CD4-positive, alpha-beta T cell treated with Interleukin-6 at 100 ng/mL for 8 hours (primary cell): ENCODE measurements at places on chromosomes 6 and 20.

GRCh38 chr20:8424010-8424409 is 291.9 kb downstream of the PLCB1 start:
- DNase-seq: no peak

GRCh38 chr6:127383988-127384387 is 40.6 kb upstream of the ECHDC1 start:
- DNase-seq: no peak

- no peak for DNase-seq
These were observed 1.7 kb downstream of the POPDC3 start for GRCh38 chr6:105178110-105178509.

- DNase-seq: no peak
These were observed 388.8 kb downstream of the THBS2 start for GRCh38 chr6:168864541-168865460.

- DNase-seq: peak; percentile 31
These were observed 192.0 kb downstream of the PREX1 start for GRCh38 chr20:48635791-48636267.

- peak; percentile 43 for DNase-seq
These were observed 105.6 kb downstream of the ZDHHC14 start for GRCh38 chr6:157486572-157486971.

GRCh38 chr6:52482903-52483670 is 62.9 kb downstream of the EFHC1 start:
- no peak for DNase-seq

GRCh38 chr6:12602342-12602741 is 114.2 kb upstream of the PHACTR1 start:
- no peak for DNase-seq

- DNase-seq: peak; percentile 63
These were observed 1.5 kb downstream of the BRD2 start for GRCh38 chr6:32969685-32970412.

DNA sequence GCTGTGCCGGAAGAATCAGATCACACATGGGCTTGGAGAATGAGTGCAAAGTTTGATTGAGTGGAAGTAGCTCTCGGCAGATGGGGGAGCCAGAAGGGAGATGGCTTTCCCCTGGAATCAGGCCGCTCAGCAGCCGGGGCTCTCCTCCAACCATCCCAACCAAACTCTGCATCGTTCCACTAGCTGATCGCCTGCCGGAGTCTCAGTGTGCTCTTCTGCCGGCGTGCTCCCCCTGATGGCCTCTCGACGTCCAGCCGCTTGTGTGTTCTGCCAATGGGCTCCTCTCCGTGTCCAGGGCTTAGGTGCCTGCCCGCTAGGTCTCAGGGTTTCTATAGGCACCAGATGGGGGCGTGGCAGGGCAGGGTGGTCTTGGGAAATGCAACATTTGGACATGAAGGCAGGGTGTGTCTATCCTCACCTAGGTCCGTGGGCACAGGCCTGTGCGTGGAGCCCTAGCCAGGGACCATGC is 4.9 kb upstream of the BIRC7 start:
- DNase-seq: no peak

DNA sequence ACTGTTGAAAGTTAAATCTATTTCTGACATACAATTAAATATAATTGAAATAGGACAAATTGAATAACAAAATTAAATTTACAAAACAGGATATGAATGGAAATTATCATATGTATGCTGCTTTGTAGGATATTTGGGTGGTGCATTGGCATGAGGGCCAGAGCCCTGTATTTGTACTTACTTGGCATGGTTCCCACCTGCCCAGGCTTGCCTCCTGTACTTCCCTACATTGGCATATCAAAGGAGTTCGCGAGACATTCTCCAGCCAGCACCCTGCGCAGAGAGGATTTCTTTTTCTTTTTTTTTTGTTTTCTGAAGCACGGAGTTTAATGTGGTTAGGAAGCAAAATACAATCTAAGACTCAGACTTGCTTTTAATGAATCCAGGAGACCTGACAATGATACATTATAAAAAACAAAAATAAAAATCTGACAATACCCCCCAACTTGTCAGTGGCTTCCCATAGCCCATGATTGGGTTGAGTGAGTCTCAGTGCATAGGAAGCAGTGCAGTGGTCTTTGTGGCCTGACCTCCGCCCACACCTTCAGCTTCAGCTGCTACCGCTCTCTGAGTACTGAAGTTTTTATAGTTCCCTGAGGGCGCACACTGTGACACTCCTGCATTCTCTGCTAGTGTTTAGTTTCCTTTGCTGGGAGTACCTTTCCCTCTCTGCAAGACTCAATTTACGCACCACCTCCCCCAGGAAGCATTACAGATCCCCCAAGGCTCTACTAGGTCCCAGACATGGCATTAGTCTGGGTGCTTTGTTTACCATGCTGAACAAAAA is 440.8 kb downstream of the UTRN start:
- no peak for DNase-seq

GRCh38 chr6:5855787-5856470 is 150.8 kb downstream of the NRN1 start:
- DNase-seq: no peak

DNA sequence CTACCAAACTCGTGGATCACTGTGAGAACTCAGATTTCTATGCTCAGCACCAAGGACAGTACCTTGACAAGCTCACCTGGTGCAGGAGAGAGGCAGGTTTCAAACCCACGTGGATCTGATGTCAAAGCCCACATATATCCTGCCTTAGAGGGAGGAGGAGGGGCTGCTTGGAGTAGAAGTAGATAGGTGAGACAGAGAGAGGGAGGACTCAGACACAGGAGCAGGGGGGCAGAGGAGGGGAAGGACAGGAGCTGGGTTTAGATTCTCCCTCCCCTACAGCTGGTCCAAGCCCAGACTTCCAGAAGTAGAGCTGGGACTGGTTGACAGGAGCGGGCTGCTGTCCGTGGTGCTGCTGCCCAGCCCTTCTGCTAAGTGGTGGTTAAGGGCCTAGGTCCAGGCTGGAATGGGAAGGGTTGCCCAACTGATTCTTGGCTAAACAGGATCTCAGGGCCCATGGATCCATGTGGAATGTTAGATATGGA is 77.5 kb downstream of the CDH22 start:
- DNase-seq: no peak

GRCh38 chr6:142900227-142900971 is 44.6 kb downstream of the HIVEP2 start:
- peak; percentile 46 for DNase-seq

DNA sequence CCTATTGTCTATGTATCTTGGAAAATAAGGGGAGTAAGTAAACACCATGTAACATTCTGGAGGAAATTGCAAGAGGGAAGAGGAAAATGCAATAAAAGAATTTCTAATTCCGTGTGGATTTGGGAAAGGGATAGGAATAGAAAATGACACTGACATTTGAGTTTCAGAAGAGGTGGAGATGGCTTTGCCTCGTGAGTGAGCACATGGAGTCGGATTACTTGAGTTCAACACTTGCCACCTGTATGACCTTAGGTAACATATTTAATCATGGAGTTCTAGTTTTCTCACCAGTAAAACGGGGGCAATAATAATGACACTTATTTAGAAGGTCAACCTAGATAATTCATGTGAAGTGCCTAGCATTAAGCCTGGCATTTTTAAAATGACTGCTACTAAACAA is 10.8 kb upstream of the PBOV1 start:
- DNase-seq: no peak

- no peak for DNase-seq
These were observed 5.4 kb downstream of the DUSP22 start for GRCh38 chr6:297571-298232.

DNA sequence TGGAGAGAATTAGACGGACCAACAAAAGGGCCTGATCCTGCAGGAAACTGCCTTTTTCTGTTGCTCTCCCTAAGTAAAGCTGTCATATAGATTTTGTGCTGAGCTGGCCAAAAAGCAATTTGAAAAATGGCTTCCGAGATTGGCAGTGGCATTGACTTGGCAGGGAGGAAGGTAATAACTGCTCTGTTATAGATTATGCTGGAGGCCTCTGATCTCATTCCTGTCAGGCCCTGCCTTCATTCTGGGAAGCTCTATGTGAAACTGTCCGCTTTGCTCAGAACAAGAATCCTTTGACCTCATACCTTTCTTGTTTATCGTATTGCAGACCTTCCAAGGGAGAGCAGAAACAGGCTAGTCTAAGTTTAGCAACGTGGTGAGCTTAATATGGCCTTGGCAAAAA is 234.4 kb downstream of the PHACTR1 start:
- no peak for DNase-seq

DNA sequence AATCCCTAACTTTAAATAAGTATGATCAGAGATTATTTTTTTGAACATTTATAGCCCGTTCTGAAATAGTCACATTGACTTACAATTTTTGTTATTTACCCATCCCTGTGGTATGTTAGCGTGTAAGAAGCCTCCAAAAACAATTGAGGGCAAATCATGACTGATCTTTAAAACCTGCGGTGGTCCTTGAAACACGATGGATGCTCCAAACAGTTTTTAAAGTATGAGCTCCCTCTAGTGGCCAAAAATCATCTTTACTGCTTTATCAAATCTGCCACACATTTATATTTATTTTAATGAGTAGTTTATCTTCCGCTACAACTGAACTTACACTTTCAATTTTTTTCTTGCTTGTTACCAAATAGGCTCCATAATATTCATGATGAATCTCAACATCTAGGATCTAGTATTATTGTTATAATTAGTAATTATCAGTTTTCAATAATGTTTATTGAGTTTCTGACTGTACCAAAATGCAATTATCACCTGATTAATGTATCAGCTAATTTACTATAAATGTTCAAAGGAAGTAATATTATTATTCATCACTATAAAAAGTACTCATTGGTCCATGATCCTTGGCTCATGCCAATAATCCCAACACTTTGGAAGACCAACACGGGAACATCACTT is 52.2 kb downstream of the MARCKS start:
- DNase-seq: peak; percentile 39

DNA sequence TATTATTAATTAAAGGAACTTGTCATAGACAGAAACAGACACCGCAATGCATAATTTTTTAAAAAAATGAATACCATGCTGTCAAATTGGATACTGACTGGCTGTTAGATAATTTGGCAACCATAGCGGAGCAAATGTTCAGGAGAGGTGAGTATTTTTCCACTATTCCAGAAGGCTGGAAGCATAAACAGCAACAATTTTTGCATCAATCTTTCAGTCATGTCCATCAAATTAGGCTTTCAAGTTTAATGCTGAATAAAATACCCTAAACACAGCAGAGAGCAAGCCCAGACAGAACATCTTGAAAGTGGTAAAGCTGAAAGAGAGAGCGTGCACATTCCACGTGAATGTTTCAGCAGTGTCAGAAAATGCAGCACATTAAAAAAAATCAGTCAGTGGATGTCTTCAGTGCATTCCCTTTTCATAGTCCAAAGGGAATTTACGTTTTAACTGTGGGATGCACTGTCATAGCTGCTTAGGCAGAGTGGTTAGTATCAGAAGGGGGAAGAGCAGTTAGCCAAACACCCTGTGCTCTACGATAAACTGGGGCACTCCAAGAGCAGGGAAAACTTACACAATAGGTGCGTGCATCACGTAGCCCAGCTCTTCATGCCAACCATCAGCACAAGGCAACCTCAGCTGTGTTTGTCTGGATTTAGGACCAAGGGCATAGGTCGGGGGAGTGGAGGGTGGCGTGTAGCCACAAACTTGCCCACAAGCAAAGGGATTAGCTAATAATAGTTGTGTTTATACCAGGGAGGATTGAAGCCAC is 116.2 kb upstream of the STMND1 start:
- no peak for DNase-seq

GRCh38 chr6:3553254-3553653 is 96.4 kb upstream of the SLC22A23 start:
- DNase-seq: no peak

DNA sequence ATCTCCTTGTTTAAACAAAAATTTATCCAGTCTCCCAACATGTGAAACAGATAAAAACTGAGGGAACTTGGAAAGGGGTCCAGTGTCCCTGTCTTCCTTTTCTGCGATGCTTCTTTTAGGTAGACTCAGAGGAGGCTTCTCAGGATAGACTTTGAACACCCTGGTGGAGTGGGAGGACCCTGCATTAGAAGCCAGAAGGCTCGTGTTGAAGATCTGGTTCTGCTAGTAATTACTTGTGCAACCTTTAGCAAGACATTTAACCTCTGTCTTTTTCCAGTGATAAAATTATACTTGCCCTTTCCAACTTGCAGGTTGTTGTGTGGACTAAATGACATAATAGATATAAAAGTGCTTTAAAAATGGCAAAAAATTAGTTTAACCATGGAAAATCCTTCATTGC is 67.1 kb upstream of the PREP start:
- no peak for DNase-seq

- DNase-seq: no peak
These were observed 51.7 kb downstream of the SLC24A3 start for GRCh38 chr20:19264191-19264590.

- DNase-seq: peak; percentile 14
These were observed 197.6 kb upstream of the SASH1 start for GRCh38 chr6:148144917-148145521.

- no peak for DNase-seq
These were observed 64.1 kb downstream of the FAM50B start for GRCh38 chr6:3913077-3913957.

GRCh38 chr6:18263418-18264218 is 712 bp downstream of the DEK start:
- peak; percentile 8 for DNase-seq

DNA sequence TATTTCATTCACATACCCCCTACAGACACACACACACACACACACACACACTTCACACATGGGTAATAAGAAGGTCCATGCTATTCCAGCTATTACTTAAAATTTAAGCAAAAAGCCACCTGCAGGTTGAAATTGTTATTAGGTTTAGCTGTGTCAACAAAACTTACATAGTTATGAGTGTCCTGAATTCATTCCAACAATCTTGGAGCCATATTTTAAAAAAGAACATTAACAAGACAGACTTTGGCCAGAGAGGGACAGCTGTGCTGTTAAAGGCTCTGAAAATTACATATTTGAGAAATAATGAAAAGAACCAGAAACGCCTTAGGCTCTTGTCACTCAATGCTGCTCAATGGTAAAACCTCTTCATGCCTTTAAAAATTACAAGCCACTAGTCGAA is 455.3 kb downstream of the EPM2A start:
- no peak for DNase-seq

GRCh38 chr6:159033160-159034049 is 11.4 kb downstream of the TAGAP start:
- DNase-seq: no peak

GRCh38 chr6:121521164-121521555 is 85.7 kb downstream of the GJA1 start:
- DNase-seq: no peak

DNA sequence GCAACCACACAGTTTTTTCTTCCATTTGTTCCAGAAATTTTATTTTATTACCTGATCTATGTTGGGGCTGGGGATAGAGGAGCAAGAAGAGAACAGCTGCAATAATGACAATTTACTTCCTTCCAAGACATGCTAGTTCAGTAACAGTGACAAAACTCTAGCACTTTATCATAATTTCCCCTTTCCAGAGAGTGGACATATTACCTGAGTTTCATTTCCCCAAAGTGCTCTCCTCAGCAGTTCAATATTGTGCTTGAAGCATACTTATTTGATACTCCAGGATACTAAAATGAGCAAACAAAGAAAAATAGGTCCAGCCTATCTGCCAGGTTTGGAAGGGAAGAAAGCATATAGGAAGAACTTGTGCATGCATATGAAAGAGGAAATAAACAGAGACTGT is 157.7 kb downstream of the ID4 start:
- DNase-seq: no peak
